ENCODE measurements at places on chromosomes 7 and 10.

DNA sequence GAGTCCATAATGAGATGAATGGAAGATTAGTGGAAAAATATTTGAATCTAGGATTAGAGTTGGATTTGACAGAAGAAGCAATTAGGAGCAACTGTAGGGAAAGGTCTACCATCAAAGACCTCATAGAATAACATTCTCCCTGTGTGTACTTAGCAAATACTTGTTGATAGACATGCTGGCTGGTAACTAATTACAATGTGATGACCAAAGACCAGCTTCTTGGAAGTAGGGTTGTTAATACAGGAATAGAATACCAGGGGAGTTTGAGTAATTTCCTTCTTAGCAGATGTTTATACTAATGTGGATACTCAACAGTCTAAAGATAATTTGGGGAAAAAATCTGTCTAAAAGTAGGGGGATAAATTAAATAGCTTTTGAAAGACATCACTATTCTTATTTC lies 357.5 kb upstream of the BMPER start:
- no peak for DNase-seq

DNA sequence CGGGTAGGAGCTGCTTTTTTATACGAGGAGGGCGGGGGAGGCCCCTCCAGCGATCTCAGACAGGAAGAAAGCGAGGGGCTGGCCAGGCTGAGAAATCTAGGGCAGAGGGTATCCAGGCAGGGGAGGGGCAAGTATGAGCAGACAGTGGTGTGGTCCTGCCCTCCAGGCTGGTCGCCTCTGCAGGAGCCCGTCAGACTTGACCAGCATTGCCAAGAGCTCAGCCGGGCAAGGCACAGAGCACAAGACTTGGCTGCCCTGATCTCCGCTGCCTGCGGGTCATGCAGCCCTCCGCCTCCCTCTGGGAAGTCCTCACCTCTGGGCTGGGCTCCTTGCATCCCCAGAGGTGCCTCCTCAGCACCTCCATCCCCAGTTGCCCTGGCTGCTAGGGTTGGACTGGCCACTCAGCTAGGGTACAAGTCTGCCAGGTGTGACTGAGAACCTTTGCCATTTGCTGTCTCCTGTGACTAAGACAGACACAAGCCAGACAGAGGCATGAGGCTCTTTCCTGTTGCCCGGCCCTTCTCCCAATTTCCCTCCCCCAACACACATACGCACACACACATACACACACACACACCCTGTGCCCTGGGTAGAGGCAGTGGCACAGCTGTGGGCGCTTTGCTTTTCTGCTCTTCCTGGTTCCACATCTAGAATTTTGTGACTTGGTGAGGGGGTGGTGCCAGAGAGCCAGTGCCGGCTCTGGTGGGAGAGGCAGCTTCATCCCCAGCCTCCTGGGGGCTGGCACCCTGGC lies 59.1 kb upstream of the PPIF start:
- no peak for DNase-seq

DNA sequence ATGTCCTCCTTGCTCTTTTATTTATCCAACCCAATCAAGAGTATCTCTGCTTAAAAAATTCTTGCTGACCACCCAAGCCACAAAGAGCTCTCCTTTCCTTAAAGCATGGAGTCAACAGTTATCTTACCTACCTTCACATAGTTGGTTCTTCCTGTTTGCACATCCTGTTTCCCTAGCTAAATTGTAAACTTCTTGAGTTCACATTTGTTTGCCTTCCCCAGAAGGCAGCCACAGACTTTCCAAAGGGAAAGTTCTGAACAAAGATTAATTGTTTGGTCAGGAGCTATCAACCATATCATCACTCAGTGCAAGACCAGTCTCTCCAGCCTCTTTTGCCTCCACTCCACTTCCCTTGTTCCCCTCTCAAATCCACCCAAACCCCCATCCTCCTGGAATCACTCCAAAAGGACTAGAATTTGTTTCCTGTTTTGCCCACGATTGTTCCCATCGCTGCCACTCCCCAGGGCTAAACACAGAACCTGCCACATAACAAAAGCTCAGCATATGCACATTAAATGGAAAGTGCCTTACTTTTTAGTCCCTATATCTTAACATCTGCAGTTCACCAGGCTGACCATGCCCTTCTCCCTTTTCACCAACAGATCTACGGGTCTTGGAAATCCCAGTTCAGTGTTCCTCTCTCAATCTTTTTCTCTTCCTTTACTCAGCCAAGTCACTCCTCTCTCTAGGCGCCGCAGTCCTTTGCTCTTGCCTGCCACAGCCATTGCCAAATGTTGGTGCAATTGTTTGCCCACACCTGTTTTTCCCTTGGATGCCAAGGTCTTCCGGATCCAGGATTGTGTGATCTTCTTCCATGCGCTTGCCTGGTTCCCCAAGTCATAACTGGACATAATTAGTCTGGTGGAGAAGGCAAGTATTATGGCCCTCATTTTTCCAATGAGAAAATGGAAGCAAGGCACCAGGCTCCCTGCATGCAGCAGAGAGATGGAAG lies 265.5 kb downstream of the KCNMA1 start:
- DNase-seq, result no peak

GRCh38 chr10:73469579-73469978 lies 26.2 kb downstream of the PPP3CB start:
- DNase-seq, result no peak

GRCh38 chr10:120406376-120406775 lies 50.7 kb upstream of the PLPP4 start:
- no peak for DNase-seq
